ENCODE measurements at places on chromosomes 12 and 14. TPM values are rescaled to one million over a fixed set of nuclear protein-coding genes. Genes with fewer than 3 reads are reported as not detected.

IL23A gene
- total RNA-seq, result not detected

ETV6 gene
- 57.1 TPM for total RNA-seq

EXOC5 gene
- total RNA-seq, result 104 TPM

GON7 gene
- 11.5 TPM for total RNA-seq

CLEC9A gene
- not detected for total RNA-seq

DNA sequence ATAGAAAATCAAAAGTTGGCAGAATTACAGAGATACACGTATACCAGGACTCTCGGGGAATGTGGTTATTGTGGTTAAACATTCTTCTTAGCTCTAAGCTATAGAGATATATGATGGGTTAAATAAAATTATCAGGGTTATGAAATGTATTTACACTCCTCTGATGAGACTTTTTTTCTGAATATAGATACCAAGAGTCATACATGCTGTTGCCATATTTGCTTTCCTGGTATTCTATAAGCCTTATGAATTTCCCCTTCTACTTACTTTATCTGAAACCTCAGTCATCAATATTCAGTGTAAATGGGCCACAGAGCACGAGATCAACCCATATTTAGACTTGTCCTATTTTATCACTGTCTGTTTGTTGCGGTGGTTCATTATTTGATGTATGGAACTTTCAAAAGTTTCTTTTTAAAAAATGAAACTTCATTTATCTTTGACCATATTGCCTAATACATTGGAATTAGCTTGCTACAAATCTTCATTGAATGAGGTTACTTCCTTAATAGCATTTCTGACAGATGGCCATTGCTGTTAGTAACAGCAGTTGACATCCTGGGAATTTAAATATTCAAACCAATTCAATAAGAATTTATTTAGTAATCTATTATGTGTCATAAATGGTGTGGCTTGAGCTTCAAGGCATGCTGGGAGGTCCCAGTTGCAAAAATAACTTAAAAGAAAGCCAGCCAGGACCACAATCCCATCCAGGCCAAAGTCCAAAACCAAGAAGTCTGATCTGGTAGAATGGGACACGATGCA lies 393.5 kb downstream of the PCNX1 start:
- DNase-seq, result no peak

DNA sequence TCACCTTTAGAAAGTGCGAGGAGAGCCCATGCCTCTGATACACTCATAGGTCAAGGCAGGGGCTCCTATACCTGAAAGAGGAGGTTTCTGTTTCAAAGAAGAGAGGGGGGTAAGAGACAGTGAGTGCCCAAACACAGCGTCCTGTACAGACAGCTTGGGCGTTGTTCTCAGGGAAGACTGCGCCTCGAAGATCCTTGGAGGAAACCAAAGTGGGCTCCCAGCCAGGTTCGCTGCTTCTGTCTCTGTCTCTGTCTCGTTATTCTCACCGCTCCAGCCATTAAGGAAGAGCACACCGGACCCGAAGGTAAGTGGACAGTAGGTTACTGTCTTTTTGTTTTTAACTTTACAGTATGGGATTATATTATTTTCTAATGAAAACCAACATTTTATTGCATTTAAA lies 5.8 kb upstream of the IFI27 start:
- DNase-seq, result no peak

DNA sequence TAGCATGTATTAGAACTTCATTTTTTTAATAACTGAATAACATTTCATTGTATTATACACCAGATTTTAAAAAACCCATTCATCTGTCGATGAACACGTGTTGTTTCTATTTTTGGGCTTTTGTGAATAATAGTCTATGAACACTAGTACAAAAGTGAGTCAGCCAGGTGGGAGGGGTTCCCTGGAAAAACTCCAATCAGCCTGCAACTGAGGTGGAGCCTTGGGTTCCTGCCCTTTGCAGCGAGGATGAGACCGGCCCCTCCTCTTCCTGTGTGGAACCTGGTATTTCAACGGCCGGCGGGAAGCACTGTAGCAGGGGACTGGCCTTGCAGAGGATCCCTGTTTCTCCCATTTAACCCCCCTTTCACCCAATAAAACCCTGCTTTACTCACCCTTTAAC lies 56.1 kb downstream of the LMNTD1 start:
- no peak for DNase-seq

GRCh38 chr12:67666605-67667004 lies 18.1 kb downstream of the DYRK2 start:
- DNase-seq, result no peak

GRCh38 chr12:27505761-27506160 lies 18.2 kb upstream of the PPFIBP1 start:
- no peak for DNase-seq

- no peak for DNase-seq
Observed at GRCh38 chr12:13097491-13098011, 5.9 kb downstream of the GSG1 start.

GRCh38 chr12:106152334-106152733 lies 13.6 kb upstream of the NUAK1 start:
- no peak for DNase-seq

GRCh38 chr12:27012239-27012981 lies 1.8 kb downstream of the TM7SF3 start:
- no peak for DNase-seq

GRCh38 chr14:74841230-74842207 lies 34.4 kb downstream of the PROX2 start:
- DNase-seq, result no peak

GRCh38 chr14:21454843-21455544 lies 929 bp downstream of the CHD8 start:
- no peak for DNase-seq

DNA sequence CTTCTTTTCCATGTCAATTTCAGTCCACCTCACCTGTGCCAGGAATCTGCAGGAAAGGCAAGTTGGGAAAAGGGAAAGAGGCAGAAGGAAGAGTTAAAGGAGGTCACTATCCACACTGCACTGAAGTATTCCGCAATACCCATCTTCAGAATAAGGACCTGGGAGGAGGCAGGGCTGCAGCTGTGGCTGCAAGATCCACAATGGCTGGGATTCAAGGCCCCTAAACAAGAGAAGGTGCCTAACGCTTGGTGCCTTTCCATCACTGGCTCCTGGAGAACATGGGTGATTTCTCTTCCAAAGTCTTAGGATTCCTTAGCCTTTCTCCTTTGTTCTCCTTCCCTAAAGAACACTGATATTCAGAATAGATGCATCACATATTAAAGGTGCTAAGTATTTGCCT lies 204.0 kb downstream of the GRIN2B start:
- DNase-seq, result no peak

DNA sequence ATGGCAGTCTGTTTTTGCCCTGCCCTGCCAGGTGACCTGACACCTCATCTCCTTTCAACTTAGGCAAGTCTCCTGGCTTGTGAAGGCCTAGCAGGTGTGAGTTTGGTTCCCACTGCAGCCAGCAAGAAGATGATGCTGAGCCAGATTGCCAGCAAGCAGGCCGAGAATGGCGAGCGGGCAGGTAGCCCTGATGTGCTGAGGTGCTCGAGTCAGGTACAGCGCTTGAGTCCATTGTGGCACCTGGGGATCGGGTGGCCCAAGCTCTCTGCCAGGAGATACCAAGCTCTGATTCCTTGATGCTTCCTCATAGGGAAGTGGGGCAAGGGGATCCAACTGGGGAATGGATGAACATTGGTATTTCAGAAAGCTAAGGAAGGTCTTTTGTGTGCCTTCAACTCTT lies 4.1 kb upstream of the CSAD start:
- DNase-seq, result no peak

GRCh38 chr14:93042968-93043940 lies 72.5 kb downstream of the ITPK1 start:
- DNase-seq, result peak; percentile 22

DNA sequence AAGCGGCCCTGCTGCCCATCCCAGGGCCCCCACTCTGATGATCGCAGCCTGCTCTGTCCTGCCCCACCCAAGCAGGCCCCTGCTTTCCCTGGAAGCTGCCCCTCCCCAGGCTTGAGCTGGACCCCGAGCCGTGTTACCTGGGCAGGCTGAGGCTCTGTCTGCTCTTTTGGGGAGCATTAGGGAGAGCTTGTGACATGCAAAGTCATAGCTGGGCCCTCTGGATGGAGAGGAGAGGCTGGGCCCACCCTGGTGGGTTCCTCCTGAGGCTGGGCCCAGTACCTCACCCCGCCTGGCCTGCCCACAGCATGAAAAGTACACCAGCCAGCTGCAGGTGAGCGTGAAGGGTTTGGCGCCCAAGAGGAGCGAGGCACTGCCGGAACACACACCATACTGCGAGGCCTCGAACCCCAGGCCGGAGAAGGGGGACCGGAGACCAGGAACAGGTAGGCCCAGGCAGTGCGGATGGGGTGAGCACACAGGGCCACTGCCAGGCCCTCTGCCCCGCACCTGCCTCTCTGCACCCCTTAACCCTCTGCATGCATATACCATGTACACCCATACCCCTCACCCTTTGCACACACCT lies 15.0 kb downstream of the CEP170B start:
- no peak for DNase-seq

- DNase-seq, result no peak
Observed at GRCh38 chr12:54368025-54368708, 3.9 kb upstream of the GPR84 start.

- no peak for DNase-seq
Observed at GRCh38 chr12:93737457-93738198, 60.5 kb downstream of the CRADD start.
